ENCODE measurements at places on chromosomes 3 and 15.

DNA sequence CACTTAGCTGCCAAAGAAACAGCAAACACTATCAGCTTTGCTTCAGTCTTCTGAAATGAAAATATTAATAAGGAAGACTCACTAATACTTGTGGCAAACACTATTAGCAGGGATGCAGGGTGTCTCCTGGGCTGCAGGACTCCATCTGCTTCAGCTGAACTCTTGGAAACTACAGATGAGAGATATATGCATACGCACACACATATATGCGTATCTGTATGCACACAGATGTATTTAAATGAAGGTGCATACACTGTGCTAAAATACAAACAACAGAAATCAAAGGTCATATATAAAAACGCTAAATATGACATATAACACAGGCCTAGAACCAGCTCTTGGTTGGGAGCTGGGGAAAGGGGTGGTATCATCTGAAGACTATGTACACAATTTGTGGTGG lies 10.6 kb downstream of the PPM1M start:
- DNase-seq: no peak

- no peak for DNase-seq
These were observed 158.8 kb upstream of the GPR149 start for GRCh38 chr3:154588831-154589230.

DNA sequence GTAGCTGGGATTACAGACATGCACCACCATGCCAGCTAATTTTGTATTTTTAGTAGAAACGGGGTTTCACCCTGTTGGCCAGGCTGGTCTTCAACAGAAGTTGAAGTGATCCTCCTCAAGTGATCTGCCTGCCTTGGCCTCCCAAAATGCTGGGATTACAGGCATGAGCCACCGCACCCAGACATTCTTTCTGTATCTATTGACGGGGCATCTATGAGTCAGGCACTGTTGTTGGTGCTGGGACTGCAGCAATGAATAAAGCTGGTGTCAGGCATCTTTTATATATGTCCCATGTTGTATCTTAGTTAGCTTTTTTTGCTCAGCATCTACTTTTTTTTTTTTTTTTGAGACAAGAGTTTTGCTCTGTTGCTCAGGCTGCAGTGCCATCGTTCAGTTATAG lies 47.6 kb upstream of the ULK4 start:
- DNase-seq: no peak

GRCh38 chr3:9239680-9240079 lies 9.8 kb downstream of the SRGAP3 start:
- DNase-seq: no peak
